ENCODE measurements at places on chromosomes 3 and 15. TPM values are rescaled to one million over a fixed set of nuclear protein-coding genes. Genes with fewer than 3 reads are reported as not detected.

DPPA2 gene
- total RNA-seq = not detected

CILP gene
- total RNA-seq = not detected

JAGN1 gene
- total RNA-seq = 30.4 TPM

GASK1A gene
- total RNA-seq = 1.1 TPM

THAP10 gene
- total RNA-seq = 3.0 TPM

IL5RA gene
- not detected for total RNA-seq

CRYGS gene
- 3.6 TPM for total RNA-seq

DZIP1L gene
- total RNA-seq = 11.4 TPM

SLC38A3 gene
- total RNA-seq = not detected

DNA sequence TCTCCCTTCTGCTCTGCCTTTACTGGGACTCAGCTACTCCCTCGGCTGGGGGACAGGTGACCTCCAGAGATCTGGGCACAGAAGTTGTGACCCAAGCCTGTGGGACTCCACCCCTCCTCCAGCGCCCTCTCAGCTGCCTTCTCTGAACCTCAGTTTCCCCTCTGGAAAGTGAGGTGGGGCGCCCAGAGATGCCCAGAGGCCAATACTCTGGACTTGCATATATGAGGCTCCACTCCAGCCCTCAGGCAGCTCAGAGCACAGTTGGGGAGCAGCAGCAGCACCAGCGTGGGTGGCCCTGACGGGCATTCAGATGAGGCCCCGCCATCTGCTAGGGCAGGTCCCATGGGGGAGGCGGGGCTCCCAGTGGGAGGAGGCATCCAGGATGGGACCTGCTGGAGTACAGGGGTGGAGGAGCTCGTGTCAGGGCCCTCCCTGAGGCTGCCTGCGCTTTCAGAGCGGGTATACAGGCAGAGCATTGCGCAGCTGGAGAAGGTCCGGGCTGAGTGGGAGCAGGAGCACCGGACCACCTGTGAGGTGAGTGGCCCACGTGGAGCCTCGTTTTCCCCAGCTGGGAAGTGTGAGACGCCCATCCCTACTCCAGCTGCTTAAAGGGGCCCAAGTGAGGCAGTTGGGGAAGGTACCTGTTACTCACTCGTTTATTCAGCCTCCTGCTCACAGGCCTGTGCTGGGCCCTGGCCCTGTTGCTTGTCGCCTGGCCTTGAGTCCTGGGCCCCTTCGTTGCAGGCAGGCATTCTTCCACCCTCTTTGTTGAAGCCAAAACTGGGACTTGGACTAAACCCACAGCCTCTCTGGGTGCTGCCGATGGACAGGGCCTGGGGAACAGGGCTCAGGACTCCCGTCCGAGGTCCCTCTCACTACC is 35.4 kb downstream of the PSTPIP1 start:
- DNase-seq = no peak

DNA sequence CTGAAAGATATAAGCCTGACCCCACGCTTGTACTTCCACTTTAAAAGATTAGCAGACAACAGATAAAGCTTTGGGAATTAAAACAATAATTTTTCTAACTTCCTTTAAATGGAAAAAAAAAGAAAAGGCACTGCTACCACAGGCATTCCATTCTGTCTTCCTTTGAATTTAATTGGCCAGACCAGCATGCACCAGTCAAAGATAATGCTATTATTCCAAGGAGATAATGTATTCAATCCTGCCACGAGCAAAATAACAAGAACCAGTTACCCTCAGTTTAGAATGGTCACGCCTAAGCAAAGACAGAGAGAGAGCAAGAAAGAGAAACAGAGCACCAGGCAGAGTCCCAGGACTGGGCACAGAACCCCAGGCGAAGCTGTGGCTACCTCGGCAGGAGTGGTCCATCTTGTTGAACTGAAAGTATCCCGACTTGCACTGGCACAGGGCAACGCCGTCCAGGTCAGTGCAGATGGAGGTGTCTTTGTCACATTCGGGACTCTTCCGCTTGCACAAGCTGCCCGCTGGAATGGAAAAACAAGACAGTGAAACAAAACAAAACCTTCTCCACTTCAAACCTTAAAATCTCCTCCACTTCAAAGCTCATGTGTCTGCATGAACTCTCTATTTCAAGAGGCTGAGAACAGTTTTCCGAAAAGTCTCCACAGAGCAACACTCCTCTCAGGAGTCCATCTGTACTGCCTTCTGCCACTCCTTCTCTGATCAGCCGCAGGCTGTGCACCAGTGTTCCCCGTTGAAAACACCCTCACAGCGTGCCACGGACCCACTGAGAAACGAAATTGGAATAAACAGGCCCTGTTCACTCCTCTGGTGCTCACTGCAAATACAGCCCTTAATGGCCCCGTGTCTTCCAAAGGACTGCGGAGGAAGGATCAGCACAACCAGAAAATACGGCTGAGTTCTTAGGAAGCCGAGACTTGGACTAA is 58.2 kb downstream of the HEG1 start:
- DNase-seq = no peak

- no peak for DNase-seq
Measured at GRCh38 chr15:68360721-68361120, 71.2 kb downstream of the ITGA11 start.

GRCh38 chr15:57806003-57806402 is 99.5 kb downstream of the POLR2M start:
- no peak for DNase-seq

- DNase-seq = no peak
Measured at GRCh38 chr3:15055019-15055557, 10.0 kb downstream of the MRPS25 start.

GRCh38 chr3:180913581-180914404 is 1.3 kb downstream of the FXR1 start:
- peak; percentile 10 for DNase-seq

GRCh38 chr3:153315781-153316180 is 153.8 kb downstream of the RAP2B start:
- DNase-seq = no peak

DNA sequence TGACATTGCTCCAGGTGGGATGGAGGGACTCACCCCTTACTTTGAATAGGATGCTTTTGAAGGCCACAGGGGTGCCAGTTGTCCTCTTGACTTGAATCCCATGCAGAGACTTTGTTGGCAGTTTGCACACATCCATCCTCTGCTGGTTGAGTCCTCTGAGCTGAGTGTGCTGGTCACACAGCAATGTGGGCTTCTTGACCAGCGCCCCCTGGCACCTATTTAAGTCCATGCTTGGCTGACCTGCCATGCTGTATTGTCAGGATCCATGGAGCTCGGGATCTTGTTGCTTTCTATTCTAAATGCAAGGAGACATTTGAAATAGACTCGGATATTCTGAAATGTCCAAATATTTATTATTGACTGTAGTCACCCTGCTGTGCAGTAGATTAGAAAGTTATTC is 19.8 kb downstream of the RAB7A start:
- no peak for DNase-seq

DNA sequence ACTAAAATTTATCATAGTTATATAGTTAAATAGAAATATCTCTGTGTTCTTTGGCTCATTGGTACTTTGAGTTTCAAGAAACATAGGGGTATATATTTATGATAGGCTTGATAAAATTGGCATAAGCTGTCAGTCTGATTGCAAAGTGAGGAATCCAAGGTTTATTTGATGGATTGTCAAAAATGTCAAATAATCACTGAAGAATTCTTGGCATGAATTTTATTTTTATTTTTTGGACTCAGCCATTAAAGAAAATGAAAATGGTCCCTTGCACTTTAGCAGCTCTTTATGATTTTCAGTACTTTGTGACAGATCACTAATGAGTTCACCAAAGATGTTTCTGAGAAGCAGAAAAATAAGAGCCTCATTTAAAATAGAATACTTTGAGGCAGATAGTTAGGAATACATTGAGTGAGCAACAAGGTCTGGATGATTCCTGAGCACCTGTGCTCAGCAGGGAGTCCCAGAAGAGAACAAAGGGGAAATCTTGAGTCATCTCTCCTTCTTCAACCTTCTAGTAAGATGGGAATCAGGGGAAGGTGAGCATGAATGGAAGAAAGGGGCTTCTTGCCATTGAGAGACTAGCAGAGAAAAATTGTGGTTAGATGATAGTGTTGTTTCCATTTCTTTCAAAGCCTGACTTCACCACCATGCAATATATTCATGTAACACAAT is 85.3 kb upstream of the VEPH1 start:
- no peak for DNase-seq

GRCh38 chr3:78721771-78722543 is 1045.8 kb downstream of the ROBO1 start:
- DNase-seq = no peak

DNA sequence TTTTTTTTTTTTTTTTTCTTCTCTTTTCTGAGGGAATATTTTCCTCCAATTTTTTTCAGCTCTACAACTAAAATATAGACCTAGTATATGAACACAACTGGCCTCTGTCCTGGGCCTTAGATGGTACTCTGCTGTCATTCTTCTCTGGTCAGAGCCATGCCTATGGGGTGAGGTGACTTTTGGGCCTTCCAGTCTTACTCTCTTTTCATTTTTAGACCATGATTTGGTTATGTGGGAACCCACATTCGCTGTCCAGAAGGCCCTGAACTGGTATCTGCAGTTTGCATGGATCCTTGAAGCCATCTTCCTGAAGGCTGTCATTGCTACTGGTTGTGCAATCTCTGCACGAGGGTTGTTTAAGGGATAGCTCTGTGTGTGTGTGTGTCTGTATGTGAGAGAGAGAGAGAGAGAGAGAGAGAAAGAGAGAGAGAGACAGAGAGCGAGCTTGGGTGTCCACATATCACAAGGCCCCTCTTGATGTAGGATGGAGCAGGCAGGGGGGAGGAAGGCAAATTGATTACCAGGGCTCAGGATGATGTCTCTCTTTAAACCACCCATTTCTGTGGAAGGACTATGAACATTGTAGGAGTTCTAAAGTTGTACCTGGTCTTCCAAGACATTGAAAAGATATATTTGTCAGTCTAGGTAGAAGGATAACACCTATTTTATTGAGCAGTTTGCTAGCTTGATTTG is 6.9 kb downstream of the TGFBR2 start:
- no peak for DNase-seq

- DNase-seq = no peak
Measured at GRCh38 chr3:42503957-42504333, 1.5 kb downstream of the VIPR1 start.

DNA sequence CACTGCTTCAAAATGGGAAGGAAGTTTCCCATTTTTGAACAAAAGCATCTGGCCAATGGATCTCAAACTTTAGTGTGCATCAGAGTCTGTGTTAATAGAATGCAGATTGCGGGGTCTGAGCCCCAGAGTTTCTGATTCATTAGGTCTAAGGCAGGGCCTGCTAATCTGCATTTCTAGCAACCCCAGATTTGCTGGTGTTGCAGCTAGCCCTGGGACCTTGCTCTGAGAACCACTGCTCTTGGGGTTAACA is 30.7 kb upstream of the USP3 start:
- no peak for DNase-seq

GRCh38 chr15:61983081-61983480 is 77.2 kb downstream of the VPS13C start:
- DNase-seq = peak; percentile 64

DNA sequence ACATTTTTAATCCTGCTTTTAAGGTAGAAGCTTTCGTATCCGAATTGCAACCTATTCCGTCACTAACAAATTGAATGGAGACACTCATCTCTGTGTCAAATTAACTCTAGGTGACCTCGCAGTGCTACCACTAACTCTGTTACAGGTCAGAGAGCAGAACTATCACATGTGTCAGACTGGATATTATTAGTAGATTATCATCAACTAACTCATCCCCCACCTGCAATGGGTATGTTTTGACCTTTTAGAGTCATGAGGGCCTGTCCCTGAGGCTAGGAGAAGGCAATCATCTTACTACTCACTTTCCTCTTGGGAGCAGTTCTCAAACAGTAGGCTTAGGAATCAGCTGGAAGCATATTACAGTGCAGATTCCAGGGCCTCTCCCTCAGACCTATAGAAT is 2.0 kb downstream of the GLDN start:
- DNase-seq = no peak

DNA sequence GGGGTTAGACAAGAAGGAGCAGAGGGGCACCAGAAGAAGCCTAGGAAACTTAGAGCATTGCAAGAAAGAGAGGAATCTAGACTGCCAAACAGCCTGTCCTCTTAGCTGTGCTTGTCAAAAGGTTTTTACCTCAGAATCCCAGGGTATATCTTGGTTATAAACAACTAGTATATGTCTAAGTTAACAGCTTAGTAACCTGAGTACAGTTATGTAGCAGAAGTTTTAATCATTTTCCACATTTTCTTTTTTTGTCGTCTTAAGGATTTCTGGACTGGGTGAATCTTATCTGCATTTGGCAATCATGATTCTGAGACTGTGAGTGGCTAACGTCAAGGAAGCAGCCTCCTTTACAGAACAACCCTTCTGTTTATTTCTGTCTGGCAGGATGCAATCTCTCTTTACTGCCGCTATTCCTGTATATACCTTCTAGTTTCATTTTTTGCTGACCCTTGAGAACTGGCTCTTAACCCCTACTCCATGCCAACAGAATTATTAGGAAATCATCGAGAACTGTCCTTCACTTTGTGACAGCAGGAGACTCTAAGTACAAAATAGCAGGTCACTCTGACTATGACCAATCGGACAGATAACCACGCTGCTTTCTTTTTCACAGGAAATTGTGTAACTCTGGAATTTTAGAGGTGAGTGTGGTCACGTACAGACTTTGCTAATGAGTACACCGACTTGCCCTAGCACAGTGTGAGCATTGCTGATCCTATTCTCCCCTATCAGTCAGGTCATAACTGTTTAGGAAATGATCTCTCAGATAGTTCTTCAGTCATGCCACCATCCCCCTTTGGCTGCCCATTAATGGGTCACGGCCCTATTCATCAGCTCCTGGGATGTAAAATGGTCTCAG is 3.3 kb upstream of the CP start:
- DNase-seq = peak; percentile 96

DNA sequence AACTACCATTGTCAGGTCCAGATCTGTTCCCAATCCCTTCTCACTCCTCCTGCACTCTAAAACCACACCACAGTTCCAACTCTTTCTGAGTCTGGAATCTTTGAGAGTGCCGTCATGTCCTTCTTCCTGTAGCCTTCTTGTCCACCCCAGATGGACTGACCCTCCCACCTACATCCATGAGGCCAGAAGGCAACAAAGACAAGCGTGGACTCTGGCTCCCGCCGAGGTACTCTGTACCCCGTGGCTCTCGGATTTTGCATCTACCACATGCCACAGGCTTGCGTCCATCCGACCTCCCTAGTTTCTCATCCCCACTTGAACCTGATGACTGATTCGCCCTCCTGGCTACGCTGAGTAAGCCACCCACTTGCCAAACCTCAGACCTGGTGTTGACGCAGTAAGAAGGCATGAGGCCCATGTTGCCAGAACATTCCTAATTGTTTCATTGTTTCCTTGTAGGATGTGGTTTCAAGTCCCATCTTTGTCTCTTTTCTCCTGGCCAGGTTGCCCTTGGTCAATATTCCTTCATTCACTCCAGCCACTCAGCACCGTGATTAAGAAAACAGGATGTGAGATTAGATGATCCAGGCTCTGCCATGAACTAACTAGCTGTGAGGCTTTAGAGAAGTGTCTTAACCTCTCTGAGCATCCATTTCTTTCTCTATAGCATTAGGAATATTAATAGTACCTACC is 1.1 kb upstream of the ZBTB38 start:
- DNase-seq = peak; percentile 100

- DNase-seq = peak; percentile 7
Measured at GRCh38 chr3:58237941-58238681, 519 bp downstream of the ABHD6 start.

- no peak for DNase-seq
Measured at GRCh38 chr3:173617490-173617889, 219.9 kb downstream of the NLGN1 start.

- no peak for DNase-seq
Measured at GRCh38 chr3:77562089-77562488, 522.2 kb downstream of the ROBO2 start.
